ENCODE measurements at places on chromosomes 2 and 18.

- no peak for DNase-seq
Observed at GRCh38 chr2:232491139-232491780, 3.6 kb upstream of the ECEL1 start.

- DNase-seq: no peak
Observed at GRCh38 chr18:27921392-27921791, 255.5 kb downstream of the CDH2 start.

GRCh38 chr2:162295009-162295408 is 23.5 kb downstream of the IFIH1 start:
- DNase-seq: no peak

DNA sequence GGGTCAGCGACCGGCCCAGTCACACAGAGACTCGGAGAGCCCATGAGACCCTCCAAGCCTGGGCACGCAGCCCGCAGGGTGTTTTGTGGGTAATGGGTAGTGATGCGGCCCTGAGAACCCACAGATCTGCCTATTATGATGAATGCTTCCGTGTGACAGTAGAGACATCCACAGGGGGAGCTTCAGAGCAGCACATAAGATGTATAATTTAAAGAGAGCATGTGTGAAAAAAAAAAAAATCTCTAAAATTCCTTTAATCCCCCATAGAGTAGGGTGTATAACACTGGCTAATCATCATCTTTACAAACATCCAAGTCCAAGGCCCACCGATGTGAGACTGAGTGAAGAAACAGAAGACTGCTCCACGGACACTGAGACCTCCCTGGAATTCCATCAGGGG is 34.6 kb downstream of the BIN1 start:
- DNase-seq: no peak

GRCh38 chr2:188966728-188967440 is 7.3 kb upstream of the COL3A1 start:
- DNase-seq: no peak

- DNase-seq: no peak
Observed at GRCh38 chr2:147353072-147353381, 491.8 kb upstream of the ACVR2A start.

DNA sequence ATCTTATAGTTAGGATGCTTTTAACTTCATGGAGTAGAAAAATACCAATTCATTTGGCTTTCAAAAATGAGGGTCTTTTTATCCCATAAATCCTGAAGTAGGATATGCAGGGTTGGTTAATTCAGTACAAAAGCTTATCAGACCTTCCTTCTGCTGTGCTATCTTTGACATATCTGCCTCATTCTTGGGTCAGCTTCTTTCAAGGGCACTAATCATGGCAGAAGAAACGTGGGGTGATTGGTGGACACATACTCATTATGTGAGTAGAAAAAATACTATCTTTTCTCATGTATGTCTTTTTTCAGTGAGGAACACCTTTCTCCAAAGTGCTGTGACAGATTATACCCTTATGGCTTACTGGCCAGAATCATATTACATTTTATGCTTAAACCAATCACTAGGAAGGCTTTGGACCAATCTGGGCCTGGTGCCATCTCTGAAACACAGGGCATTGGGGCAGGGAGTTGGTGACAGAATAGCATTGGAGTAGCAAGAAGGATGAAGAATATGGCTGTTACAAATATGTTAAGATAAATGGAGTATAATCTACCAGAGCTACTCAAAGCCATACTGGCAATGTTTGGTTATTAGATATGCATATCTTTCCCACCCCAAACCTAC is 10.1 kb downstream of the UGP2 start:
- DNase-seq: no peak

GRCh38 chr2:153870308-153870707 is 1.4 kb upstream of the GALNT13 start:
- peak; percentile 28 for DNase-seq

GRCh38 chr2:17398770-17399169 is 119.5 kb downstream of the RAD51AP2 start:
- no peak for DNase-seq

GRCh38 chr2:88925770-88926462 is 234.4 kb downstream of the RPIA start:
- no peak for DNase-seq

- DNase-seq: no peak
Observed at GRCh38 chr2:161746891-161747535, 122.8 kb downstream of the SLC4A10 start.

GRCh38 chr18:63951302-63951705 is 2.2 kb downstream of the HMSD start:
- no peak for DNase-seq

DNA sequence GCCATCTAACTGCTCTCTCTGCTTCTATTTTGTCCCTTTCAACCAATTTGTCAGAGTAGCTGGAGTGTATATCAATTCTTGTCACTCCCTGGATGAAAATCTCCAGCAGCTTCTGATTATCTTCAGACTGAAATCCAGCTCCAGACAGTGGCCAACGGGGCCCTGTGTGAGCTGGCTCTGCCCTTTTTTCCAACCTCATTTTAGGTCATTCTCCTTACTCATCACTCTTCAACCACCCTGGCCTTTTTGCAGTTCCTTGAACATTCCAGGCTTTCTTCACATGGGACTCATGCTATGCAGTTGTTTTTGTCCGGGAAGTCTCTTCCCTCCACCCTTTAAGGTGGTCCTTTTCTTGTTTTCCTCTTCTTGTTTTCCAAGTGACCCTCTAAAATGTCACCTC is 15.4 kb upstream of the FAP start:
- no peak for DNase-seq

- peak; percentile 88 for DNase-seq
Observed at GRCh38 chr2:226800941-226801784, 1.5 kb upstream of the IRS1 start.

- DNase-seq: no peak
Observed at GRCh38 chr18:63192885-63193349, 126.7 kb downstream of the BCL2 start.

- DNase-seq: no peak
Observed at GRCh38 chr2:12504443-12504842, 212.3 kb upstream of the TRIB2 start.

GRCh38 chr2:187155476-187155875 is 292.6 kb downstream of the CALCRL start:
- DNase-seq: no peak

- no peak for DNase-seq
Observed at GRCh38 chr2:134776836-134777235, 58.0 kb upstream of the TMEM163 start.

GRCh38 chr2:1488851-1489250 is 75.6 kb downstream of the TPO start:
- DNase-seq: no peak

DNA sequence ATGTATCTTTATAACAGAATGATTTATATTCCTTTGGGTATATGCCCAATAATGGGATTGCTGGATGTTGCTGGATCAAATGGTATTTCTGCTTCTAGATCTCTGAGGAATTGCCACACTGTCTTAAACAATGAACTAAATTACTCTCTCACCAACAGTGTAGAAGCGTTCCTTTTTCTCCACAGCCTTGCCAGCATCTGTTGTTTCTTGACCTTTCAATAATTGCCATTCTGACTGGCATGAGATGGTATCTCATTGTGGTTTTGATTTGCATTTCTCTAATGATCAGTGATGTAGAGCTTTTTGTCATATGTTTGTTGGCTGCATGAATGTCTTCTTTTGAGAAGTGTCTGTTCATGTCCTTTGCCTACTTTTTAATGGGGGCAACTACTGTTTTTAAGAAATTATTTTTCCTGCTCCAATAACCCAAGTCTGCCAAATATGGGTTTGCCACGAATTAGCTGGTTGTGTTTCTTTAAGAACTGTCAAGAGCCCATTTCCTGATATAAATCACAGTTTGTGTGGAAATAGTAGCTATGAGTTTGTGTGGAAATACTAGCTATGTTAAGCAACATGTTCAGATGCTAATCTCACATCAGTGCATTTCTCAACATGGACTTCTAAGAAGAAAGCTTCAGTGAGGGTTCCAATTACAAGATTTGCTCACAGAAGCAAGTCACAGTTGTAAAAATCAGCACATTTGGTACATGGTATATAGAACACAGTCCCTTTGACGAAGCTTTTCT is 259.4 kb downstream of the ANAPC1 start:
- DNase-seq: peak; percentile 17

DNA sequence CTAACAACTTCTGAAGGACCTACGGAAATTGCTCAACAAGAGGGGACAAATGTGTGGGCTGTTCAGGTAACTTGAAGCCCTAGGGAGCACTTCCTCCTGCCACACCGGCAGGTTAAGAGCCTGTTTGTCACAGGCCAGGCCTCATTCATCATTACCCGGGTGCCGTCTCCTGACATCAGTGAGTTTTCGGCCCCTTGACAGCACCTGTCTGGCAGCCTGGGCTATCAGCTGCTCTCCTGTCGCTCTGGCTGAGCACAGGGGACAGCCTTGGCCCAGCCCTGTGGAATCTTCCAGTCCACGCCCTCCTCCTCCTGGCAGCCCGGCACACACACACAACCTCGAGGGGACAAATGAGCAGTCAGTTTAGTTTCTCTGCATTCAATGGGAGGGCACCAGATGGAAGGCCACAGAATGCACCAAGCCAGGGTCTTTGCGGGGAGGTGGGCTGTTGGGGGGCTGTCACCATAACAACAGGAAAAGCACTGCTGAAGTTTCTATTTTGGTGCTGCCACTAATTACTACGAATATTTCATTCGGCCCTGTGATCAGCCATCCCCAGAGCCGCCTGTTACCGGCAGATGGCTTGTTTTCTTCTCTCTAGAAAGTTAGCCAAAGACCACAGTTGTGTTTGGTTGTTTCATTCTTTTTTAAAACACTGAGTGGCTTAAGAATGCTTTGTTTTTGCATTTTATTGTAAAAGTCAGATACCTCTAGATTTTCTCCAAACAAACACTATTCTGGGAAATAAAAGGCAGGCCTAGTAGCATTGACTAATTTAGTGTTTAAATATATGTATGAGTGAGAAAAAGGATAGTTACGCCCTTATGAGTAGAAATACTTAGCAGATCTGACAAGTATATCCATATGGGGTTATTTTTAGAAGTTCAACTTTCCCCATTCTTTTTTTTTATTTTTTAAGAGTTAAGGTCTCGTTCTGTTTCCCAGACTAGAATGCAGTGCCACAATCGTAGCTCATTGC is 189.9 kb upstream of the NDUFV2 start:
- peak; percentile 20 for DNase-seq

GRCh38 chr2:207782238-207783030 is 12.7 kb upstream of the FZD5 start:
- DNase-seq: no peak

DNA sequence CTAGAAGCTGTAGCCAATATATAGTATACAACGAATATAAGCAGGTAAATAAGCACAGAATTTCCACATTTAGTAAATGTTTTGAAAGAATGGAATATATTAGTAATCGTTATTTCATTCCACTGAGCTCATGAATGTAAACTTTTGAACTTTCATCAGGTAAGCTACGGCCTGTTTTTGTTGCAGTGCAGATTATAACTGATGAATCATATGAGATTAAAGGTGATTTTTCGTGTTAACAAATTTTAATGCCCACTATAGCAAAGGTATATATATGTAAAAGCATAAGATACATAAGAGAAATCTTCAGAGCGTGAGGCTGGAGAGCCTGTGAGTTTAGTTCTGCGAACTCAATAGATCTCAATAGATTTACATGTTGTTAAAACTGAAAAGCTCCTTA is 1.1 kb downstream of the SCYGR1 start:
- no peak for DNase-seq

DNA sequence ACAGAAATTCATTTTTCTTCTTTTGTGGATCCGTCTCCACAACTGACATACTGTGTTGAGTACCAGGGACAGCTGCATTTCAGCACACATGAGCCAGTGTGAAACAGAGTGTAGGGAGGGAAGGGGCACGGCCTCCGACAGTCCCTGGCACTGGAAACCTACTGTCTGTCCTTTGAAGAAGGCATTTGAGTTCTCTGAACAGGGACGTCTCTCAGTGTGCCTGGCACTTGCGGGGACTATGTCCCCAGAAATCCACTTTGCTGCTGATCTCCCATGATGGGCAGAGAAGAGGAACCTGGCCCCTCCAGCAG is 48.1 kb downstream of the PLB1 start:
- no peak for DNase-seq

DNA sequence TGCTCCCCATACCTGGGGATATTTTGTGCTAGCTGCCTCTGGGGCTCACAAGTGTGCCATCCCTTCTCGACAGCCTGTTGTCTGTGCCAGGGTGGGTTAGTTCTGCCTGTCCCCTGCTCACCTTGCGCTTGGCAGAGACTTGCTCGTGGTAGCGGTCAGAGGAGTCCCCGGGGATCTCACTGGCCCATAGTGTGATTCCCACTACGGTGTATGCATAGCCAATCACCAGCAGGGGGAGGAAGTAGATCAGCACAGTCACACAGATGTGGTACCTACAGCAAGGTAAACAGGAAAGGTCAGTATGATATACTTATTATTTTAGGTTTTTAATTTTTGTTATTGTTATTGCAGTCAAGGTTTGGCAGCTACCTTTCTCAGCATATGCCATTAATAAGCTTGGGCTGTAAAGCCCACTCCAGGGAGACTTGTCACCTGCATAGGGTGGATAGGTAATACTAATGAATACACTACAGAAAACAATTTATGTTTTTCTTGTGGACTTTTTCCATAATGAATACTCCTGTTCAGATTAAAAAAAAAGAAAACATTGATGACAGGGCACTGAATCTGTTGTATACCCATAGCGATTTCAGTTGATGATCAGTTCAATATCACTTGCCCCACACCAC is 95.2 kb downstream of the POLE4 start:
- peak; percentile 54 for DNase-seq

- no peak for DNase-seq
Observed at GRCh38 chr2:96534141-96534540, 2.4 kb upstream of the ARID5A start.

DNA sequence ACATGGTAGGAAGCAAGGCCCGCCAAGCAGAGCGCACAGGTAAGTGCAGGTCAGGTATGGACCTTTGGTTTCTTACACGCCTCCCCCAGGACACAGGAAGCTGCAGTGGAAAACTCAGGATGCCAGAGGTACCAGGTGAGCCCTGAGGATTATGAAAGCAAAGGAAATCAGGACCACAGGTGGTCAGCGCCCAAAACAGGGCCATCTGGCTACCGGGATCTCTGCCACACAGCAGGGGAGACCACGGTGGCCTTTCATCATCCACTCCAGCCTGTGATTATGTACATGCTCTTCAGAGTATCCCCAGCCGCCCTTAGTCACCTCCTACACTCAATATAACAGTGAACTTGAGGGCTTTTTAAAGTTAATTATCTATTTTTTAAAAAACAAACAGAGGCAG is 125.5 kb upstream of the EPC2 start:
- DNase-seq: no peak

- peak; percentile 15 for DNase-seq
Observed at GRCh38 chr2:234291765-234292204, 205.1 kb downstream of the ARL4C start.

DNA sequence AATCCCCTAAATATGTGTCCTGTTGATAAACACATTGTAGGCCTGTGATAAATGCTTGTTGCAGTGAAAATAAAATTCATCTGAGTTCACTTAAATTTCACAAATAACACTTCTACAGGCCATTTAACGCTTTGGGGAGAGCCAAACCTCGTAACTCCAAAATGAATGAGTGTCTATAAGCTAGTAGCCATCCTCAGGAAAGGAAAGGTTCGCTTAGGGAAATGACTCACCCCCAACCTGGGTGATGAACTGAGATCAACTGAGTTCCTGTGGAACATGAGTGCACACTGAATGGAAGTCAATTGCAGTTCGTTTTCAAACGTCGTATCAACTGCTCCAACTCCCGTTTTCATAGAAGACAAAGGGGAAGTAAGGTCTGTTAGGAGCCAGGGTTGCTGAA is 527.6 kb upstream of the ID2 start:
- DNase-seq: no peak

- no peak for DNase-seq
Observed at GRCh38 chr2:105919826-105920225, 175.1 kb downstream of the NCK2 start.

Data from HuH-7 (cell line).